ENCODE measurements at places on chromosomes 3 and 15.

DNA sequence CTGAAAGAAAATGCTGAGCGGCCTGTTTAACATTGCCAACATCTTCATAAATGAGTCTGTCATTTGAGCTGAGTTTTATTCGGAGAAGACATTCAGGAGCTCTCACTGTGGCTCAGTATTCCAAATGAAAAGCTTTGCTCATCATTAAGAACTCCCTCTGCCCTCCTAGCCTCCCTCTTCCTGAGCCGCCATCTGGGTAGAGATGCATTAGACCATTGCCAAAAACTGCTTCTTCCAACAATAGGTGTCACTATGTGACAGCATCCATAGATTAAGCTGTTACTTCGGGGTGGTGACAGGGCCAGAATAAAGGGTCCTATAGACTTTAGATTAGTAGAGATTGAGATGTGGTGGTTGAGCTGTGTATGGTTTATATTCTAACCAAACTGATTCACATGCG lies 501.4 kb upstream of the NR2F2 start:
- DNase-seq, result no peak

DNA sequence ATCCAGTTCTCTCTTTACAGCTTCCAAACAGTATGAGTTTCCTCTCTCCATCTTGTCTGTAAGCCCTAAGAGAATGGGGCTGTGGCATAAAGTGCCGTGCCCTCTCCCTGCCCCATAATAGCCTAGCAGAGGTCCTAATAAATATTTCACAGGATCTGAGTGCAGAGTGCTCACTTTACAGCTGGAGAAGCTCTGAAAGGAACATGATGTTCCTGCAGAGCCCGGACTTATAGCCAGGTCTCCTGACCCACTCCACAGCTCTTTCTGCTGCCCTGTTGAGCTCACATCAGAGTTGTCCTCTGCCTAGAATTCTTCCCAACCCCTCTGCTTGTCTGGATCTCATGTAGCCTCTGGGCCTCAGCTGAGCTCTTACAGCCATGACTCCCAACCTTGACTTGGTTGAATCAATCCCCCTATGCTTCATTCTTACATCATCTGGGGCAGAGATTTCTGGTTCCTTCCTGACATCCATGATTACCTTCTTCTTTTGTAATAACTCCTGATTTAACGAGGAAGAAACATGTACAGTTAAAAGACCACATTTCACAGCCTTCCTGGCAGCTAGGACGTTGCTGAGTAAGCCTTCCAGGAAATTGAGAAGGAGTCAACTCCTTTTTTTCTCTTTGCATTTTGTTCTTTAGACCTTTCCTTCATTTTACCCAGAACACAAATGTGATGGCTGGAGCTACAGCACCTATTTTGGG lies 135.3 kb downstream of the RPLP1 start:
- no peak for DNase-seq

DNA sequence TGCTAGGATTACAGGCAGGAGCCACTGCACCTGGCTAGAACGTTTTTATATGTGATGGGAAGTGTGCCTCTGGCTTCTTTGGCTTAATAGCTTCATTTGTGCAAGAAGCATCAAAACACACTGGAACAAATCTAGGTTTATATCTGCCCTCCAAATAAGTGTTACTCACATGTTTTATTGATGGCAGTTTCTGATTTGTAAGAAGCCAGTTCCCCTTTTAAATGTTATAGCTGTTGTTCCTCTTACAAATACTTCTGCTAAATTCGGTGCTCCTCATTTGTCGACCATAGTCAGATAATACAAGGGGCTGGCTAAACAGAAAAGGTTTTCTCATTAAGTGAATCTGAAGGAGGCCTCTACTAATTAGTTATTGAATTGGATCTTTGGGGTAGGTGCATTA lies 307.1 kb upstream of the SEMA6D start:
- DNase-seq, result no peak

- no peak for DNase-seq
Observed at GRCh38 chr15:44010089-44010488, 183.3 kb downstream of the WDR76 start.

DNA sequence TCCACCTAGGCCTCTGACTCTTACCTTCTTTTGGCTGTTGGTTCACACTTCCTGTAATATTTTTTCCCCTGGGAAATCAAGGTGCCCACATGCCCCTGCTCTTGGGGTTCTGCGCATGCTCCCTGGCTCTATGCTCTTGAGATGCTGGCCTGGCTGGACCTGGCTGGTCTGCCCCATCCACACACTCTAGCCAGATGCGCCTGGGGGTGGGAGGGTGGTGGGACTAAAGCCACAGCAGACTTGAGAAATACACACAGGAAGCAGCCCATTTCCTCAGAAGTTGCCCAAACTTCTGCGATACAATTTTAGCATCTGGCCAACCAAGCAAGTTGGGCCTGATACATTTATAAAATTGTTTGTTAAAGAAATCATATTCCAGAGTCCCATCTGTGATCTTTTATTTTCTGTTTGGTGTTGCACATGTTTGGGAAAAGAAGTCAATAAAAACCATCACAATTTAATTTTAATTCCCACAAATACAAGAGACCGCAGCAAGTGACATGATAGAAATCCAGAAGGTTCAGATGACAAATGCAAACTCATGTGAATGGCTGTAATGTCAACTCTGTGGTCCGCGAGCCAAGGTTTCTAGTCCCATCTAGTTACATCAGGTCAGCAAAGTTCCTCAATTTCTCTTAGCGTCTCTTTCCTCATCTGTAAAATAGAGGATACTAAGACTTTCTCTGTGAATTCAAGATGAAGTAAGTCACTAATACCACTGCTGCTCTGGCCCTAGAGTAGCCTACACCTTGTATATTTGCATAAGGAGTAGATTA lies 55.9 kb upstream of the MEF2A start:
- no peak for DNase-seq

GRCh38 chr3:115099134-115099985 lies 47.7 kb downstream of the ZBTB20 start:
- DNase-seq, result no peak

DNA sequence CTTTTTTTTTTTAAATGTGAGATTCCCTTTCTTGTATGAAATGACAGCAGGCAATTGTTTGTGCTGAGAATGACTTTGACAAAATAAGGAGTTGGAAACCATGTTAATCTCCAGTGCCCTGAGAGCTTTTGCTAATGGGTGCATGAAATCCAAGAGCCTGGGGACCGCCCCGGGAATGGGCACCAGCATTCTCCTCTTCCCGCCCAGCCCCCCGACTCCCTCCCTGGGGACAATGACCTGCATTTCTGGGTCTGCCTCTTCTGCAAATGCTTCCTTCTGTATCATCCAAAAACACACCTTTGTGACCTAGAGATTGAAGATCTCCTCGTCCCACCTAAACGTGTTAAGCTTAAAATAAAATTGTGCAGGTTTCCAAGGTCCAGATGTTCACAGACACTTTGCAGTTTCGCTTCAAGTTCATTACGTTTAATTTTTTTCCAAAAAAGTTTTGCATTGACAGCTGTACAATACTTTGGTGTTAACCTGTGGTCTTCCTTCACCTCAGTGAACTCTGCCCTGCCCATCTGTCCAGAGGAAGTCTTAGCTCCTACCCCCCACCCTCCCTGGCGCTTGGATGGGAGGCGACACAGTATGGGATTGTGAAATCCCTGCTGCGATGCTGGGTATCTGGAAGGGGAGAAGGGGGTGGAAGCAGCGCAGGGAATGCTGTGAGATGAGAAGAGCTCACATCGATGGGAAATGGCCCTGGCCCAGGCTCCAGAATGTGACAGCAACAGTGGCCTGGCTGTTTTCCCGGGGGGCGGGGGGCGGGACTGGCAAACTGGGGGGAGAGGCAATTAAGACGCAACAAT lies 50.1 kb downstream of the TLE3 start:
- no peak for DNase-seq

GRCh38 chr15:57205996-57206395 lies 170.3 kb upstream of the CGNL1 start:
- DNase-seq, result no peak

GRCh38 chr3:105615814-105616213 lies 249.1 kb downstream of the ALCAM start:
- DNase-seq, result no peak

GRCh38 chr3:46853441-46854415 lies 9.5 kb downstream of the MYL3 start:
- no peak for DNase-seq

DNA sequence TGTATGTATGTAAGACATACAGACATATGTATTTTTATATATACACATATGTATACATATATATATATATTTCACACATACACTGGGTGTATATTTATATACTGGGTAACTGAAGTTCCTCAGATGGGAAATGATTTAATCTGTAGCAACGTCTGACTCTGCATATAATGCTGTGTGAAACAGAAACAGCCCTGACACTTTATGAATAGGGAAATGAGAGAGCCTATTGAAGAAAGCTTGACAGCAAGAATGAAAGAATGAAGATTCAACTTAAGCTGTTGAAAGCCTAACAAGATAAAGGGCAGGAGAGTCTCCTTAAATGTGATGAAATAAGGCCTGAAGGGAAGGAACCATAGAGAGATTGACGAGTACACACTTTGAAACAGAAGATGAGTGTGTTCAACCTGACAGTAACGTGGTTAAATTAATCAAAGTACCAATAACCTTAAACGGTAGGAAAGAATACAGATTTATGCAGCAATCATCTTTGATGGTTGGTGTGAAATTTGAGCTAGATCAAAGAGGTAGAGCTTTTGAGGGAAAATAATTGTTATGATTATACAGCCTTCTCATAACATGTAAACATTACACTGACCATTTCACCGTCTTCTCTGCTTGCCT lies 169.9 kb downstream of the MECOM start:
- DNase-seq, result no peak

- no peak for DNase-seq
Observed at GRCh38 chr3:14304101-14305045, 98.0 kb upstream of the SLC6A6 start.

DNA sequence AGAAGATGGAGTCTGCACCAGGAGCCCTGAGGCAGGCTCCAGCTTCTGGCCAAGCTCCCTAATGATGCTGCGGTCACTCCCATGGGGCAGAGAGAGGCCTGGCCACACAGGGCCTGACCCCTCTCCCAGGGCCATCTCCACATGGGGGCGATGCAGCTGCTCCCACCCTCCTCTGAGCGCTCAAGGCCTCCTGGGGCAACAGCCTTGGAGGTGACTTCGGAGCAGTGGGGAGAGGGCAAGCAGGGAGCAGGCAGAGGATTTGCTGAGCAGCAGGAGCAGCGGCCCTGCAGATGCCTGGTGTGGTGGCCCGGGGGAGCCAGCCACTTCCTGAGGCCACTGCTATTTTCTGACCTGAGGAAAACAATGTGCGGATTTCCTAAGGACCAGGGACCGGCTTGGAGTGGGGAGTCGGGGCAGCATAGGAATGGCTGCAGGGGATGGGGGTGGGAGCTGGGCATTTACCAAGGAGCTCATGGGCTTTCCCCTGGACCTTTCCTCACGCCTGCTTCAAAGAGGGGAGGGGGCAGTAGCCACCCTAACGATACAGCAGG lies 81.6 kb upstream of the RPL32 start:
- no peak for DNase-seq

DNA sequence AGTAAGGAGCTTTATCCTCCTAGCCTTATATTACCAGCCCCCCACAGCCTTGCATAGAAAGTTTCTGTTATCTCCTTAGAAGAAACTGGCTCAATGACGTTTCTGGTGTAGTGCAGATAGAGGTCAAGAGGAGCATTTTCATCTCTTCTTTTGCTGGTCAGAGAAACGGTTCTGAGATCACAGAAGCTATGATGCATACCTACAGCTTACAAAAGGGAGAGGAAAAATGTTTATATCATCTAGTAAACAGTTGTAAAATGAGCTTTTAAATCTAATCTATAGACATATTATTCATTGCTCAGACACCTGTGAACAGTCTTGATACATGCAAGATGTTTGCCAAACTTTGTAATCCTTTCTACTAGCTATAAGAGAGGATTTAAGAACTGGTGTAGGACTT lies 68.0 kb downstream of the GMPS start:
- no peak for DNase-seq

- no peak for DNase-seq
Observed at GRCh38 chr3:45174234-45174633, 28.1 kb upstream of the CDCP1 start.

DNA sequence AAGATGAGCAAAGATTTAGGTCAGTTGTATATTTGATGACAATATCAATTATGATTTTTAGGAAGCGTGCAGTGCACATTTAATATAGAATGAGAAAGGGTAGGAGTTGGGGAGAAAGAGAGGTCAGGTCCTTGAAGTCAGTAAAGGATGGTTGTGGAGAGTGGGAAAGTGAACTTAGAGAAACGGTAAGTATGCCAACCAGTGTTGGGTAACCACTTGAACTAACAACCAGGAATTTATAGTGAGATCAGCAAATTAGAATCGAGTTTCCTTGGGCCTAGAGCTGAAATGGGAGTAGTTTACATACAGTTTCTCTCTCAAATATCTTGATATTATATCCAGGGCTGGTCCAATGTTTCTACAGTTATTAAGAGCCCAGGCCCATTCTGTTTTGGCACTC lies 188.5 kb upstream of the RBMS3 start:
- DNase-seq, result no peak

DNA sequence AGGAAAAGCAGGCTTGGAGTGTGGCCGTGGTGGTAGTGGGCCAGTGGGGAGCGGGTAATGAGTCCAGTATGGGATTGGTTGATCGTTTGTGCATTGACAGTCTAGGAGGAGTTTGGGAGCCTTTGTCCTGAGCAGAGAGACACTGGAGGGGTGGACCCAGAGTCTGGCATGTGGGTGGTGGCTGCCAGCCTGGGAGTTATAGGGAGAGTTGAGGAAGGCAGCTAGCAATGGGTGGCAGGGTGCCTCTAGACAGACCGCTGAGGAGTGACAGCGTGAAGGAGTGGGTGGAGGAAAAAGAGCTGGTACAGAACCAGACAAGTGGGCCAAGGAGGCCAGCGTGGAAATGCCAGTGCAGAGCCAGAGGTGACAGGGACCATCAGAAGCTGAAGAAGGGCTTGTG lies 1.9 kb upstream of the CCK start:
- DNase-seq, result no peak

- DNase-seq, result peak; percentile 17
Observed at GRCh38 chr3:136250903-136251460, 842 bp downstream of the PCCB start.

GRCh38 chr3:46929324-46929723 lies 47.2 kb downstream of the CCDC12 start:
- DNase-seq, result no peak

DNA sequence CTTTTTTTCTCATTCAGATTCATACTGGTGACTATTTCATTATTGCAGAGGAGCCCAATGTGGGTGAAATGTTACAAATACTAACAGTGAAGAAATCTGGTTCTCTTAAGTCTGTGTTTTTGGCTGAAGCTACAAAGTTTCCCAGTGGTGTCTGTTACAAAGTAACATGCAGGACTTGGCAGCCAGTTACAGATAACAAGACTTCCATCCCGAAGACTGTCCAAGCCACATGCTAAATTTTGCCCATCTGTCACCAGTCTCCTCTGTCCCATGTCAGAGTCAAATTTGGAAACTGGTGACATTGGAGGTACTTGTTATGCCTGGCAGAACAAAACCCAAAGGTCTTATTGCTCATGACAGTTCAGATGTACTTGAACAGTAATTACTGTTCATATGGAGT lies 269.2 kb upstream of the GOLIM4 start:
- DNase-seq, result no peak

- no peak for DNase-seq
Observed at GRCh38 chr15:100959066-100960050, 40.2 kb downstream of the LRRK1 start.
